Stimulated activated CD8-positive, alpha-beta memory T cell treated with anti-CD3 and anti-CD28 coated beads, Interleukin-15, amount 100 ng/mL, for 4 hours (primary cell): ENCODE measurements at places on chromosomes 12 and 14.

GRCh38 chr12:89968151-89968700, 259.6 kb upstream of the ATP2B1 start:
- no peak for DNase-seq

DNA sequence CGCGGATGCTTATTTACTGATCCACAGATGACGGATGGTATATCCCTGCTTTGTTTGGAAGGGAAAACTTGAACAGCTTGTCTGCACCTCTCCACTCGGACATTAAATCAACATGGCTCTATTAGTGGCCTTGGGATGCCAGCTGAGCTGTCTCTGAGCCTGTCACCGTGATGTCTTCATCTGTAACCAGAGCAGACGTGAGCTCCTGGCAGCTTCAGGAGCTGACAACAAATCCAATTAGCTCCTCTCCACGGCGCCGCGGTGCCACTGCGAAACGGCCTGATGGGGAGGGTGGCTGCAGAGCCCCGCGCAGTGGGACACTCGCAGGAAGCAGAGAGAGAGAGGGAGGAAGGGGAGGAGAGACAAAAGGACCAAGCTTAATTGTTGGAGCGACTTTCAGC, 112.3 kb downstream of the PAPOLA start:
- DNase-seq = no peak

DNA sequence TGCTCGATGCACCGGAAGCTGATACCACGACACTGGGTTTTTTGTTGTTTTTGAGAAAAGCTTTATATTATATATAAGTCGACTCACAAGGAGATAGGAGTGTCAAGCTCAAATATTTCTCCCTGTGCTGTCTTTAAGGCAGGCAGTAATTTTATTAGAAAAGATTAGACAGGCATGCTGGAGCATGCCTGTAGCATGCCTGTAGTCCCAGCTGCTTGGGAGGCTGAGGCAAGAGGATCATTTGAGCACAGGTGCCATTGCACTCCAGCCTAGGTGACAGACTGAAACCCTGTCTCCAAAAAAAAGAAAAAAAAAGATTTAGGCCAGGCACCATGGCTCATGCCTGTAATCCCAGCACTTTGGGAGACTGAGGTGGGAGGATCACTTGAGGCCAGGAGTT, 51.8 kb downstream of the GNS start:
- DNase-seq = no peak

DNA sequence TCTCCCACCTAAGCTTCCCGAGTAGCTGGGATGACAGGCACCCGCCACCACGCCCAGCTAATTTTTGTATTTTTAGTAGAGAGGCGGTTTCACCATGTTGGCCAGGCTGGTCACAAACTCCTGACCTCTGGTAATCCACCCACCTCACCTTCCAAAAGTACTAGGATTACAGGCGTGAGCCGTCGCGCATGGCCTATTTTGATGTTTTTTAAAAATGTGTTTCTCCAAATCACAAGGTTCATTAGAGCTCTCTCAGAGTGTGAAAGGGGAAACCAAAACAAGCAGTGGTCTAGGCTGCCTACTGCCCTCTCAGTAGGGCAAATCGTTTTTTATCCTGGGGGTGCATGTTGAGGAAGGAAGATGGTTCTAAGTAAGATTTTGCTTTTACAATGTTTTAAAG, 211.5 kb downstream of the PIK3C2G start:
- DNase-seq = no peak

DNA sequence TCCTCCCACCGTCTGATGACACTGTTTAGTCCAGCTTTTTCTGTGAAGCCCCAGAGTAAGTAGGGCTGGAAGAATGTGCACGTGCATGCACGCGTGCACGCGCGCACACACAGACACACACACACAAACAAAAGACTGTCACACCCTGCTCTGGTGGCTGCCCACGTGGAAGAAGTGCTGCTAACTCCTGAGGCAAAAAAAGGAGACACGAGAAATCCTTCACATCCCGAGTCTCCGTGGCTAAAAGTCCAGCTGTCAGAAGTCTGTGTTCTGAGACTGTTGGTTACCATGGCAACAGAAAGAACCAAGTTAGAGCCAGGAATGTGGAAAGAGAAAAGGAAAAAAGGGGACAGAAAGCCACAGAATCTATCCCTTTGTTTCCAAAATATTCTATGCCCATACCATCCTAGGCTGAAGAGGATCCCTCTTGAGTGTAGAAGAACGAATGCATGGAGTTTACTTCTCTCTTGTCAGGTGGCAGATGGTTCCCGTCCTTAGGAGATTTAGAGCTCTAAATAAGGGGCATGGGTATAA, 1.6 kb upstream of the C12orf71 start:
- no peak for DNase-seq

GRCh38 chr14:63962906-63963305, 110.1 kb downstream of the SYNE2 start:
- no peak for DNase-seq

DNA sequence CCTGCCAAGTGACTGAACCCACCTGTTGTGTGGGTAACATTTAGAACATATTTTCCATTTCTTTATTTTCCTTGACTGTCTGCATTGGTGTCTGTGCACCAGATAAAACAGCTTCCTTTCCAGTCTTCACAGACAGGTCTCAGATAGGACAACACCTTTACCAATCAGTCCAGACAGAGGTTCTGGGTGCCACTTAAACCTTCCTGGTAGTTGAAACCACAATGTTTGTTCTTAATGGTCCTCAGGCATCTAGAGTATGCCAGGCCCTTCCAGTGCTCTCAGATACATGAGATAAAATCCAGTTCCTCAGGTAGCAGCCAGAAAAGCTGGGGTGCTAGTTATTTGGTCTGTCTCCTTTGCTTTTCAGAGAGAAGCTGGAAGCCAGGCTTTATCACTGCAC, 7.0 kb upstream of the CLEC2D start:
- no peak for DNase-seq

GRCh38 chr12:19287302-19287701, 152.0 kb upstream of the AEBP2 start:
- DNase-seq = no peak
